Activated naive CD8-positive, alpha-beta T cell treated with anti-CD3 and anti-CD28 coated beads, Interleukin-2, amount 10 ng/mL, durations not matched to agents 7 days and 5 days (primary cell): ENCODE measurements at places on chromosomes 12 and 14.

DNA sequence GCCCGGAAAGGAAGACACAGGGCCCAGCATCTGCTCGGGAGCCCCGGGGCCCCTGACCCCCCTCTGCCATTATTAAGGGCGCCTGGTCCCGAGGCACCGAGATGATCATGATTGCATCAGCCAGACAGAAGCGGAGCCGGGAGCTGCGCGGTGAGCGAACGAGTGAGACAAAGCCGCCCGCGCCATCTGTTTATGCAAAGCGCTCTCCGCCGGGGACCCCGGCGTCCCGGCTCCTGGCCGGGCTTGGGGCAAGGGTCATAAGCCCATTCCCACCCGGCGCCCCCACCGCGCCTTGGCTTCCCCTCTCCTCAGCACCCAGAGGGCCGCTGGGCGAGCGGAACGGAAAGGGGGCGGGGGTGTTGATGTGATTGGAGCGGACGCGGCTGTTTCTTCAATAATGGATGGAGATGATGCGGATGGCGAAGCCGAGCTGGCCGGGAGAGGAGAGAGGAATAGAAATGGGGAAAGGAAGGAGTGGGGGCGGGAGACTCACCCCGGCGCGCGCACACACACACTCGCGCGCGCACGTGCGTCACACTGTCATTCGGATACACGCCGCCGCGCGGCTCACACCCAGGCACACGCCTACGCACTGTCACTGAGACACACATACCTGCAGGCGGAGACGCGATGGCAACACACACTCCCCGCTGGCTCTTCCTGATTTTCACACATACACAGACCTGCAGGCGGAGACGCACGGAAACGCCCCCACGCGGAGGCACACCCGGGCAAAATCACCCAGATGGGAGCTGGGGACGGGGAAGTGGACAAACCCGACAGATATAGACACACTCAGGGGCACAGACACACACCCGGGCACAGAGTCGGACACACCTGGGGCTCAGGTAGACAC lies 10.7 kb downstream of the STAC3 start:
- DNase-seq: peak; percentile 73

DNA sequence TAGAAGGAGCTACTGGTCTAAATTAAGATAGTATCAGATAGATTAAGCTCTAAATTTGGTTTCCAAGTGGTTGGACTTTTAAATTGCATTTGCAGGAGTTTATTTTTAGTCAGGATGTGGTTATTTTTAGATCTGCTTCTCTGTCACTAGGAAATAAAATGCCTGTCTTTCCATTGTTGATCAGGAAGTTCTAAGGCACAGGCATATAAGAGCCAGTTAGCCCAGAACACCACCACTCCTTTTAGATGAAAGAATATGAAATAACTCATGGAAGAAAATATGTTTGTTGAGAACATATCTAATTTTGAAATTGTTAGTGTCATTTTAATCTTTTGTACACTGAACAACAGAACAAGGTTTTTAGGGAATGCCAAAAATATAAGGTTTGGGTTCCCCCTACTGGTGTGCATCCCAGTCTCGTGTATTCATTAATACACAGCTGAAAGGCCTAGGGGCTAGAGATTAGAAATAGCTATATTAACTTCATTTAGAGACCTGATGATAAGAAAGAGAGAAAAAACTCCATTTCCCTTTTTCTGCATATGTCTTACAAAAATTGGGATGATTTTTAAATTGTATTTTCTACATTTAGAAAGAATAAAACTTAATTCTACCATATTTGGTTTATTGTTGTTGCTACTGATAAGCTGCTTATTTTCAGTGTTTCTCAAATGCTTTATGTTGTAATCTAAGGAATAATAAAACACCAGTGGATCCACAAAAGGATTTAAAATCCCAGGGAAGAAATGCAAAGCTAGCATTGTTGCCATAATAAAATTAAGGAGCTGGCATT lies 67.2 kb downstream of the RIC8B start:
- no peak for DNase-seq

GRCh38 chr12:58537278-58537677 lies 383.0 kb downstream of the LRIG3 start:
- no peak for DNase-seq

GRCh38 chr12:121181181-121181580 lies 28.7 kb upstream of the P2RX4 start:
- no peak for DNase-seq

GRCh38 chr14:34498684-34499412 lies 36.8 kb upstream of the SPTSSA start:
- DNase-seq: no peak

- DNase-seq: no peak
These were observed 7.2 kb upstream of the FBRSL1 start for GRCh38 chr12:132482771-132483170.

- no peak for DNase-seq
These were observed 17.8 kb downstream of the PITPNM2 start for GRCh38 chr12:123132951-123133619.

DNA sequence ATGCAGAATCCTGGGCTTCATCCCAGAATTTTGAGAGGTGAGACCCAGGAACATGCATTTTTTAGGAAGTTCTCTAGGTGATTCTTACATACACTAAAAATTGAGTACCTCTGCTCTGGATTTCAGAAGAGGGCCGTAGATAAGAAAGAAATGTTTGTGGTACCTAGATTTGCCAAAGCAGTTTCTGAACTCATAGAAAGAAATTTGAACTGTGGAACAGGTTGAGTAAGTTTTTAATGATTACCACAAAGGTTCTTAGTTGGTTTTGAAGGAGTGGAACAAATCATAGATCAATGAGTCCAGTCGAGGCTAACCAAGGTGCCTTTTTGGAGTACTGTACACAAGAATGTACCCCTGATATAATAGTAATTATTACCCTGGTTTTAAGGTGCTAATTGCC lies 24.9 kb downstream of the TTLL5 start:
- no peak for DNase-seq

- DNase-seq: no peak
These were observed 30.4 kb upstream of the PKP2 start for GRCh38 chr12:32926963-32927362.

DNA sequence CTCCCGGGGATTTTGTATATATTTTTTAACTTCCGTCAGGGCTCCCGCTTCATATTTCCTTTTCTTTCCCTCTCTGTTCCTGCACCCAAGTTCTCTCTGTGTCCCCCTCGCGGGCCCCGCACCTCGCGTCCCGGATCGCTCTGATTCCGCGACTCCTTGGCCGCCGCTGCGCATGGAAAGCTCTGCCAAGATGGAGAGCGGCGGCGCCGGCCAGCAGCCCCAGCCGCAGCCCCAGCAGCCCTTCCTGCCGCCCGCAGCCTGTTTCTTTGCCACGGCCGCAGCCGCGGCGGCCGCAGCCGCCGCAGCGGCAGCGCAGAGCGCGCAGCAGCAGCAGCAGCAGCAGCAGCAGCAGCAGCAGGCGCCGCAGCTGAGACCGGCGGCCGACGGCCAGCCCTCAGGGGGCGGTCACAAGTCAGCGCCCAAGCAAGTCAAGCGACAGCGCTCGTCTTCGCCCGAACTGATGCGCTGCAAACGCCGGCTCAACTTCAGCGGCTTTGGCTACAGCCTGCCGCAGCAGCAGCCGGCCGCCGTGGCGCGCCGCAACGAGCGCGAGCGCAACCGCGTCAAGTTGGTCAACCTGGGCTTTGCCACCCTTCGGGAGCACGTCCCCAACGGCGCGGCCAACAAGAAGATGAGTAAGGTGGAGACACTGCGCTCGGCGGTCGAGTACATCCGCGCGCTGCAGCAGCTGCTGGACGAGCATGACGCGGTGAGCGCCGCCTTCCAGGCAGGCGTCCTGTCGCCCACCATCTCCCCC lies 777 bp downstream of the ASCL1 start:
- peak; percentile 56 for DNase-seq

DNA sequence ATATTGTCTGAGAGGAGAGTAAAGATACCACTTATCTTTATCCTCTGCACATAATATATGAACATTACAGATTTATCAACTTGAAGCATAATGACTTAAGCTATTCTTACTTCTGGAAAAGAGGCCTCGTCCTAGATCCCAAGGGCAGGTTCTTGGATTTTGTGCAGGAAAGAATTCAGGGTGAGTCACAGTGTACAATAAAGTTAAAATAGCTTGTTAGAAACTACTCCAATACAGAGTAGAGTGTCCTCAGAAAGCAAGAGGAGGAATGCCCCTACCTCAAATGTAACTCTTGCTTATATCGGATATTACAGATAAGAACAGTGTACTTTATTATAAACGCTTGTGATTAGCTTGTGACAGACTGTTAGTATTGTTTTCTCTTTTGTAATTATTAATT lies 41.9 kb upstream of the ABCC9 start:
- no peak for DNase-seq

DNA sequence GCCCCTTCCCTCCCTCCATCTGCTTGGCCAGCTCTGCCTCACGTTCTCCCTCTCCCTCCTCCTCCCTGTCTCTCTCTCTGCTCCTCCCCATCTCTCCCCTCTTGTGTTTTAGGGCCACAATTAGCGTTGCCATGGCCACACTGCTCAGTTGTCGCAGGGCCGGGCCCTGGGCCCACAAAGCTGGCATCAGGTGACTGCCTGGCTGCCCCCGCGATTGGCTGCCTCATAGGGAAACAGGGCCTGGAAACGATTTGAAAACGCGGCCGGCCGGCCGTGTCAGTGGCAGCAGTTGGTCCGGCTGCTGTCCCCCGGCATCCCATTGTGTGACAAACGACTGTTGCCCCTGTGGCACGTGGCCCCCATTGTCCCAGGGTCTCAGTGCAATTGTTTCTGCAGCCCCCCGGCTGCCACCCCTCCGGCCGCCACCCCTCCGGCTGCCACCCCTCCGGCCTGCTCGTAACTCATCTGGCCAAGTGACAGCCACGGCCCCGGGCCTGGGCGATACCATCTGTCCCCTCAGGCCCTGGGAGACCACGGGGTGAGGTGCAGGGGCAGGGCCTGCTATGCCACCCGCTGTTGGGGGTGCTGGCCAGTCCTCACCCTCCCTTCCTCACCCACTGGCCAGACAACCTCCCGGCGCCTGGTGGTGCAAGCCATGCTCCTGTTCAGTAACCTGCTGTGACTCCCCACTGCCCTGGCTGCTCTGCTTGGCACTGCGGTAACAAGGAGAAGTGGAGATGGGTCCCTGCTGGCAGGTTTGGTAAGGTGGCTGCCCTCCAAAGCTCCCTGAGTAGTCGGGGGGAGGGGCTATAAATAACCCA lies 17.4 kb downstream of the FOXN4 start:
- DNase-seq: no peak

- DNase-seq: no peak
These were observed 105.5 kb upstream of the SFSWAP start for GRCh38 chr12:131605304-131605829.

DNA sequence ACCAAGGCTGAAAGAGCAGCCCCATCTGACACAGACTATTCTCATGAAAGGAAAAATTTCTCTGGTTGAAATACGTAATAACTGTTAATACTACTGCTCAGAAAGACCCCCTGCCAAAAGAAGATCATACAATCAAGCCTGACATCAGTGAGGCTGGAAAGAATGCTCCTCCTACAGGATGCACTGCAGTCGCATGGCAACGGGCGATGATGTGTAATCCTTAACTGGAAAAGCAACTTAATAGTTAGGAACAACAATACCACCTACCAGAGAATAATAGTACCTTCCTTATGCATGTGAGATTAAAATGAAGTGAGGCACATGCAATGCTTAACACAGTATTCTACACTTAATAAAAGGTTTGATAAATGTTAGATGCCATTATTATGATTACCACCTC lies 1.2 kb upstream of the GOLGA5 start:
- no peak for DNase-seq

- DNase-seq: no peak
These were observed 27.3 kb upstream of the ITPK1 start for GRCh38 chr14:93142854-93143652.

DNA sequence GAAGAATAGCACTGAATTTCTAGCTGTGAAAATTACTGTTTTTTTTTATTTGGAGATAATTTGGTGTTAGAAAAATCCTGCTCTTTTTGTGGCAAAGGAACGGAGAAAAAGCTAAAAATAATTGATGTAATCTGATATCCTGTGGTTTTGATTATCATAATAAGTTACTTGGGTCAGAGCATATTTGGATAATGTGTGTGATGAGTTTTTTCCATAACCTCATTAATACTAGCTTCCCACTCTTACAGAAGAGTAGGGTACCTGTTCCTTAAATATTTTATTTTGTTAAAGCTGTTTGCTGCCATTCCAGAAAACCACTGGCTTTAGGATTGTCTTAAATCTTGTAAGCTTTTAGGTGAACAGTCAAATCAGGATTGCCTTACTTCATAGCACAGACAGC lies 4.7 kb downstream of the PSMC6 start:
- DNase-seq: no peak

GRCh38 chr14:100645196-100645981 lies 58.2 kb upstream of the BEGAIN start:
- peak; percentile 80 for DNase-seq

DNA sequence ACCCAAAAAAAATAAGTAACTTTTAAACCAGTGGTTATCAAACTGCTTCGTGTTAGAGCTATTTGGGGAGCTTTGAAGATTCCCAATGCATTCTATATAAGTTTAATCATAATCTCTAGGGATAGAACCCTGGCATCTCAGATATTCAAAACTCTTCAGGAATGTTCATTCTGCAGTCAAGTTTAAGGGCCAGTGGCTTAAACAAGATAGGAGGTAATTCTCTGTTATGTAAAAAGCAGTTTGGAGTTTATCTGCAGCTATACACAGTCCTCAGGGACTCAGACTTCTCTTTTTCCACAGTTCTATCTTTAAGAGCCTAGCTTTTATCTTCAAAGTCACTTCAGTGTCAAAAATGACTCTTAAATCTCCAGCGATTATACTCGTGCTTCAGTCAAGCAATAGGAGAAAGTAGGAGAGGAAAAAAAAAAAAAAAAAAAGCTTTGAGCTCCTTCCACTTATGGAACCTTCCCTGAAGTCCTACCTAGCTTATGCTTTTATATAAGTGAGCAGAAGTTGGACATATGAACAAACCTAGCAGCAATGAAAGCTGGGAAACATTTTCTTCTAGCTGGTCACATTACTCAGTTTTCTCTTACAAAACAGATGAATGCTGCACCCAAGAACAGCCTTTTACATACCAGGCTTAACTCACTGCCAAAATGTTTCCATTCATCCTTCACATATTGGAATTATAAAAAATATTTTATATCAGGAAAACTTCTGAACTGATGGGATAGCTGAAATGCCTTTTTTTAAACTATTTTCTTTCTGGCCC lies 302.8 kb downstream of the FSCB start:
- DNase-seq: no peak
